ENCODE measurements at places on chromosomes 7 and 10.

GRCh38 chr7:41404375-41405074 lies 298.4 kb downstream of the INHBA start:
- no peak for DNase-seq

DNA sequence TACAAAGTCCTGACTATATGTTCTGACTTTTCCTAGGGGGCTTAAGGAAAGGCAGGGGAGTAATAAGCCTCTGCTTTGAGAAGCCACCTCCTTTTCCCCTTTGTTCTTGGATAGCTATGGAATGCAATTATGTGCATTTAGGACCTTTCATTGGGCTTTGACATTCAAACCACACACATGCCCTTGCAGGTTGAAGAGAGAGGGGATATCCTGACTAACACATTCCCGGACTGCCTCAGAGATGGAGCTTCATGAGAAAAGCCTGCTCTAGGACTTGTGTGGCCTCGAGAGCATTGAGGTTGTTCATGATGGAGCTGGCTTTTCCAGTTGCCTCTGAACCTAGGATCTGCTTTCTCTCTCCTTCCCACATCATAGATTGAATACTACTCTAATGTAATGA lies 694.5 kb downstream of the LRMDA start:
- DNase-seq, result no peak

- no peak for DNase-seq
Observed at GRCh38 chr10:97385565-97385964, 15.6 kb downstream of the RRP12 start.

- no peak for DNase-seq
Observed at GRCh38 chr10:1652151-1652550, 85.2 kb downstream of the ADARB2 start.

- DNase-seq, result no peak
Observed at GRCh38 chr7:27840313-27840712, 100.4 kb downstream of the TAX1BP1 start.

GRCh38 chr10:1187151-1187854 lies 131.1 kb downstream of the WDR37 start:
- DNase-seq, result no peak

- DNase-seq, result no peak
Observed at GRCh38 chr7:149725916-149726315, 47.5 kb downstream of the ZNF467 start.

GRCh38 chr10:129462257-129462795 lies 4.7 kb upstream of the MGMT start:
- no peak for DNase-seq

DNA sequence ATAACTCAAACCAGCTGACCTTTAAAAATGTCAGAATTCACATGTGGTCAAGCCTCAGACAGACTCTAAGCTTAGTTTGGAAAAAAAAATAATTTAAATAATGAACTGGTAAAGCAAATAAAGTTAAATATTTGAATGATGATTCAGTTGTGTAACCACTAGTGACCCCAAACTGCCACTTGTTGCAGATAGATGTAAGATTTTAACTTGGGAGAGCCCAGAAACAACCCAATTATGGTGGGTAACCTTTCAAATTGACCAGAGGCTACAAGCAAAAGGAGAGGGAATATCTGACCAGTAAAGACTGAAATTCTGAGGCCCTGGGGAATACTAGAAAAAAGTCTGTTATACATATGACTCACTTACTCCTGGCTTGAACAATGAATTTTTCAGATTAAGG lies 268.1 kb downstream of the HPSE2 start:
- DNase-seq, result no peak

DNA sequence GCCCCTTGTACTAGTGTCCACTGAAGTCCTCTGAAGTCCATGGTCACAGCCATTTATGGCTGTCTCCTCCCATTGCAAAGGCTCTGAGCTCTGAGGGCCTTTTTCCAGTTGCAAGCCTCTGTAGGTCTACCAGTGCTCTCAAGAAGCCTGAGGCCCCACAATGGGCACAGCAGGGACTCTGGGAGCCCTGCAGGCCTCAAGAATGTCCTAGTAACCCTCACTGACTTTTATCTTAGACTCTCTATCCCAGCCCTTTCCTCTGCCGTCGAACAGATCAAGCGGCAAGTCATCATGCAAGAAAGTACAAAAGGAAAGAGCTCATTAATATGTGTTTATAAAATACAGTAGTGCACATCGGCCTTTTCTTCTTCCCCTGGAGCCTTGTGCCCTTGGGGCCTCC lies 23.4 kb downstream of the VWA2 start:
- DNase-seq, result no peak

All from pulmonary artery endothelial cell (primary cell).